ENCODE measurements at places on chromosomes 7 and 10.

DNA sequence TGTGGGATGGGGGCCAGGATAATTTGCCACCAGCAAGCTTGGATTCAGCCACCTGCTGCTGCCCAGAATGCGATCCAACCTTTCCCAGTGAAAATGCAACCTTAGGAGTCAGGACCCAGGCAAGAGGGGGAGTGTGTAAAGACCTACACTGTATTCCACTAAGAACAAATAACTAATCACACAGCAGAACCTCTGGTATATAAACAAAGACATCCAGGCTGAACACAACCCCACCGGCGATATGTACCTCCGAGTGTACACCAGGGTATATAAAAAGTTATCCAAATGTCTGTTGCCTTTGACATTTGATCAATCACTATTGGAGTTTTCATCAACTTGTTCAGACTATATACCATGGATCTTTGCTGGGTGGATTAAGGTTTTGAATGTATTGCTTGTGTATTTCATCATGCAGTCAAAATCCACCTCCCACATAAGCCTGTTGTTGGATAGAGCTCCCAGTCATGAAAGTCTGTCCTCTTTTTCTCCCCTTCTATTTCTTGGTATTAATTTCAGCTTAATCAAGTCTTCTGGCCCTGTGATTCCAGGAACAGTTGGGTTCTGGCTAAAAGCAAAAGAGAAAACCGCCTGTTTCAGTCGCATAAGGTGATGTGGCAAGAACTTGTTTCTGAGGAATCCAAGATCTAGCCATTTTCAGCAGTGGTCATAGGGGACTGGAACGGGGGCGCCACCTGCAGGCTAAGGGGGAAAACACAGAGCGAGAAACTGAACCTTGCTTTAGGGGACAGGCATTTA lies 290.7 kb downstream of the CCDC3 start:
- peak; percentile 81 for DNase-seq

DNA sequence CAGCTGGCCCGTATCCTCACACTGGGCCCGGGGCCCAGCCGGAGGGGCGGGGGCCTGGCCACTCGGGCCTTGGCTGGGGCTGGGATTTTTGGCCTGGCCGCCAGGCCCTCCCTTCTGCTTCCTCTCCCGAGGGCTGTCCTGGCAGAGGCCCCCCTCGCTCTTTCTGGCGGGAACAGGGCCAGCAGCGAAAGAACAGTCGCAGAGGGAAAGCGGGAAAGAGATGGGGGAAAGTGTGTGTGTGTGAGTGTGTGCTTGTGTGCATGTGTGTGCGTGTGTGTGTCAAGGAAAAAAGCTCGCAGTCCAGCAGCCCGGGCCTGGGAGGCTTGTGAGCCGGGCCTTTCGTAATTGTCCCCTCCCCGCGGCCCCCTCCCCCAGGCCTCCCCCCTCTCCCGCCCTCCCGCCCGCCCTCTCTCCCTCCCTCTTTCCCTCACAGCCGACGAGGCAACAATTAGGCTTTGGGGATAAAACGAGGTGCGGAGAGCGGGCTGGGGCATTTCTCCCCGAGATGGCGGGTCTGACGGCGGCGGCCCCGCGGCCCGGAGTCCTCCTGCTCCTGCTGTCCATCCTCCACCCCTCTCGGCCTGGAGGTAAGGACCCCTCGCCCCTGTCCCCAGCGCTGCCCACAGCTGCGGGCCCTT lies at the start of gene ELN:
ELN (plus strand) TSS at position 491 of the 638 bp plus-strand sequence; CDS start at position 506, 15 bp downstream.
- no peak for DNase-seq

- DNase-seq: peak; percentile 35
Measured at GRCh38 chr10:68348265-68348741, 15.6 kb upstream of the PBLD start.

- DNase-seq: no peak
Measured at GRCh38 chr7:123645516-123645915, 10.2 kb upstream of the LMOD2 start.

DNA sequence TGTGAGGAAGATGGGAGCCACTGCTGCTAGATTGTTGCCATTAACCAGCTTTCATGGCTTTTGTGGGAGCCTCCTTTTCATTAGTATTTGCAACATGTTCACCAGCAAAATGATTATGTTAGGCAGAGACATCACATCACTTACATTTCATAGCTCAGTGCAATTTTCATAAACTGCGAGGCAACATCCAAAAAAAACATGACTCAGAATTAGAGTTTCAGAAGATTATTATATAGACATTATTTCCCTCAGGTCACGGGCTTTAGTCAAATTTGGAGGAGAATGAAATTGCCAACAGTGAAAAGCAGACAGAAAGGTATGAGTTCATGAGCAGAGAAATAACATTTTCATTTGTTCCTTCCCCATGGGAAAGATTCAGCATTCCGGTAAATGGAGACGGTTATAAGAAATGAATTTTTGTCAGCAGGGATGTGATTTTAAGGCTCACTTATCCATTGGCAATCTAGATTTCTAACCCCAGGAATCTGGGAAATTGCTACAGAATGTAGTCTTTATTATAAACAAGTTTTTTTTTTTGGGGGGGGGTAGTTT lies 573.2 kb downstream of the AUTS2 start:
- no peak for DNase-seq

DNA sequence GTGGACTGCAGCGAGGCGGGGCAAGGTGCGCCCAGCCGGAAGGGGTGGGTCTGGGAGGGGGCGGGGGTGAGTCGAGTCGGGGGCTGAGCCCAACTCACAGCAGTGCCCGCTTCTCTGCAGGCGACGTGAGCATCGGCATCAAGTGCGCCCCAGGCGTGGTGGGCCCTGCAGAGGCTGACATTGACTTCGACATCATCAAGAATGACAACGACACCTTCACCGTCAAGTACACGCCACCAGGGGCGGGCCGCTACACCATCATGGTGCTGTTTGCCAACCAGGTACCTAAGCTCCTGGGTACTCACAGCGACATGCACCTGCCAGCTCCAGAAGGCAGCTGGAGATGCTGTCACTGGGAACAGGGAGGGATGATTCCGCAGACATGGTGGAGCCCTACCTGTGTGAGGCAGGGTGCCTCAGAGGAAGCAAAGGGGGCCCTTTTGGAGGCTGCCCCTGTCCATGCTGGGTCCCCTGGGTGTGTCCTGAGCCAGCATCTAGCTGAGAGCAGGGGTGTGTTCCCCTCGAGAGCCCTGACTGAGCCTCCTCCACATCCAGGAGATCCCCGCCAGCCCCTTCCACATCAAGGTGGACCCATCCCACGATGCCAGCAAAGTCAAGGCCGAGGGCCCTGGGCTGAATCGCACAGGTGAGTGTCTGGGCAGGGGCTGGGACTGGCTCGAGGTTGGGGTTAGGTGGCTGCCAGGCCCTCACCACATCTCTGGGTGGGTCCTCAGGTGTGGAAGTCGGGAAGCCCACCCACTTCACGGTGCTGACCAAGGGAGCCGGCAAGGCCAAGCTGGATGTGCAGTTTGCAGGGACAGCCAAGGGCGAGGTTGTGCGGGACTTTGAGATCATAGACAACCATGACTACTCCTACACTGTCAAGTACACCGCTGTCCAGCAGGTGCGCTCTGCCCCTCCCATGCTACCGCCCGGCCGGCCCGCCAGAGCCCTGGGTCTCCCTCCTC lies 12.8 kb downstream of the FLNC start:
- DNase-seq: no peak

Measured in activated CD4-positive, CD25-positive, alpha-beta regulatory T cell treated with anti-CD3 and anti-CD28 coated beads, Interleukin-2, amount 50 U/mL, for 72 hours (primary cell).